ENCODE measurements at places on chromosomes 3 and 15. TPM values are rescaled to one million over a fixed set of nuclear protein-coding genes. Genes with fewer than 3 reads are reported as not detected.

GRCh38 chr3:56904552-56905215 lies 102.9 kb upstream of the ARHGEF3 start:
- no peak for DNase-seq

- DNase-seq = no peak
Measured at GRCh38 chr3:48068886-48069285, 52.7 kb upstream of the MAP4 start.

- DNase-seq = no peak
Measured at GRCh38 chr15:57159767-57160166, 216.5 kb upstream of the CGNL1 start.

Gene EAF2
- total RNA-seq = 7.8 TPM

Gene CHRD
- total RNA-seq = 0.04 TPM

Gene MESP2
- total RNA-seq = not detected

Gene TMEM45A
- total RNA-seq = 0.44 TPM

- DNase-seq = no peak
Measured at GRCh38 chr3:61996366-61996765, 377.0 kb downstream of the FEZF2 start.

Gene RLBP1
- total RNA-seq = not detected

GRCh38 chr15:74050127-74050526 lies 32.2 kb downstream of the GOLGA6A start:
- DNase-seq = no peak

- DNase-seq = no peak
Measured at GRCh38 chr15:57215326-57215725, 161.0 kb upstream of the CGNL1 start.

DNA sequence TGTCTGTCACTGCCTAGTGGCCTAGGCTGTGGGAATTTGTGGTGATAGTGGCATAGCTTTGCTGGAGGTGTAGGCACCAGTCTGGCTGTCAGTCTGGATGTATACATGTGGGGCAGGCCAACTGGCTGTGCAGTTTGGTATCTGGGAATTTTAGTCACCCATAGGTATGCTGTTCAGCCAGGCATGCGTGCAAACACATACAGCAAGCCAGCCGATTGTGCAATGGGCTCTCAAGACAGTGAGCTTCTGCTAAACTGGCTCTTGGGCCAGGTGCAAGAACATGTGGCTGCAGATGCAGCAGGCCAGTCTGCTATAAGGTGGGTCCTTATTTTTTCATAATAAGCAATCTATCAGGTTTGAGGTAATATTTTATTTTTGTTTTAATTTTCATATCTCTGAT lies 87.1 kb upstream of the PLSCR5 start:
- DNase-seq = no peak

Gene CLDN18
- not detected for total RNA-seq

- DNase-seq = no peak
Measured at GRCh38 chr3:116166121-116166520, 279.2 kb downstream of the LSAMP start.

Gene FBXL2
- total RNA-seq = not detected

GRCh38 chr3:124969963-124970722 lies 35.6 kb upstream of the MUC13 start:
- DNase-seq = no peak

Gene UROC1
- total RNA-seq = not detected

DNA sequence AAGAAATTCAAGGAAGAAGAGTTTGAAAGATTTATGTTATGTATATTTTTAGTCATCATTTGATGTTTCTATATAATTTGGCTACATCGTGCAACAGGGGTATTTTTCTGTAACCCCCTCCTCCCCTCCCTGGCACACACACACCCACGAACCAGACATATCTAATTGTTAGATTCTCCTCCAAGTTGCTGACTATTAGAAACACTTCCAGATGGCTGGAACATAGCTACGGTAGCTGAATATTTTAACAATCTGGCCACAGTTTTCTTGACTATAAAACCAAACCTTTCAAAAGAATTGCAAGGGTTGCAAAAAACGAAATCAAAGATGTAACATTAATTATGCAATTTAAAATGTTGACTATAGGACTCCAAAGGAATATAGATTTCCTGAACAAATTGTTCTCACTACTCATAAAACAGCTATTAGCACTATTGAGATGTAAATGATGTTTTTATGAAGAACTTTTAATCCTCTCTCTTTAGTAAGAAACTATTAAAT lies 154.4 kb downstream of the CHL1 start:
- DNase-seq = no peak

Gene NR2E3
- total RNA-seq = not detected

Gene CATSPER2
- 1.1 TPM for total RNA-seq

DNA sequence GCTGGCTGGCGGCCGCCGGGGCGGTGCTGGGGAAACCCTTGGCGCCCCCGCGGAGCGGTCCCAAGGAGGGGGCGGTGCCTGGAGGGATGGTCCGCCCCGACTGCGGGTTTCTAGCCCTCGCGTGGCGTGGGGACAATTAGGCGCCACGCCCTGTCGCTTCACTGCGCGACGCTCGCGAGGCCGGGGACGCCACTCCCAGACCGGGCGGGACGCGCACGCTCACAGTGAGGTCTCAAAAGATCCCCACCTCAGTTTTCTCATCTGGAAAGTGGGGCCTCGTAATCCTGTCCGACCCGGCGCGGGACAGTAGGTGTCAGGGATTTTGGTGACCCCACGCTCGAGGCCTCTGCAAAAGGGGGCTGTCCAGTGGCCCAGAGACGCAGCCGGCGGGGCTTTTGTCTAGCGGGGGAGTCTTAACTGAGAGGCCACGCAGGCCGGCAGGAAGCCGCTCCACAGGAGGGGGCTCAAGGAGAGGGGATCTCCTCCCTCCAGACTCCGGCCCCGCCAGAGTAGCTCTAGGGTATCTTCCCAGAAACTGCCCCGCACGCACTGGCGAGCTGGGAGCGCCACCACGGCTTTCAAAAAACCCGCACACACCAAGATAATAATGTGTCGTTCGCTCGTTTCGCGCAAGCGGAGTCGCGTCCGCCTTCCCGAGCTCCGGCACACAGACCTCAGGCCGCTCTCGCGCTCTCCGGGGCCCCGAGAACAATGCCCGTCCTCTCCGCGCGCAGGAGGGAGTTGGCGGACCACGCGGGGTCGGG lies 710 bp upstream of the CLK3 start:
- peak; percentile 95 for DNase-seq

DNA sequence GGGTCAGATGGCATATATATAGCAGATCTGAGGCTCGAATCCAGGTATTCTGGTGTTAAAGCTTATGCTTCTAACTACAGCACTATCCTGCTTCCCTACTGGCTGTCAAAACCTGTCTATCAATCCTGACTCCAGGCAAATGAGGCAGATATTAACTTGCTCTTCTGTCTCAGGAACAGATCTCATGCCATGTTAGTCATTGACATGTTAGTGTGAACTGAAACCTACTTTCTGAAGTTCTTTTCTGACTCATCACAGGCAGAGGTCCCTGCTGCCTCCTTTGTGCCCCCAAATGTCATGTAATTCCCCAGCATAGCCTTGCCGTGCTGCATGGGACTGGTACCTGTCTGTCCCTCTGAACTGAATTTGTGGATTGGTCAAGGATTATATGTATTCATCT lies 125.0 kb upstream of the SMAD3 start:
- DNase-seq = no peak

Gene C3orf80
- total RNA-seq = not detected

Gene NPAP1
- not detected for total RNA-seq

- no peak for DNase-seq
Measured at GRCh38 chr3:131804565-131805133, 230.2 kb downstream of the CPNE4 start.

- DNase-seq = no peak
Measured at GRCh38 chr3:153495422-153495821, 333.4 kb downstream of the RAP2B start.

DNA sequence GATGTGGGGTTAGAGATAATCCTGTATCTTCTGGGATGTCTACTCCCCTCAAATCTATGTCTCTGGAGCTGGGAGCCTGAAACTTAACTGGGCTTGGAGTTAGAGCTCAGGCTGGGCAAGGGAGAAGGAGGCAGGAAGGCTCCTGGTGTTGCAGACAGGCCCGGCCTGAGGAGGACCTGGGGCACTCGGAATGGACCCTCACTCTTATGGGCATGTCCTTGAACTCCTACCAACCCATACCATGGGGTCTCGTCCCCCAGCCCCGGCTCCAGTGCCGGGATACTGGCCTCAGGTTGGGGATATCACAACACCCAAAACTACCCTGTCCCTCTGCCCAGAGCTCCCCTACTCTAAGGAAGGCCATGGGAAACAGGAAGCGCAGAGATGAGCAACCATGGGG lies 45.2 kb downstream of the SCN5A start:
- DNase-seq = no peak

GRCh38 chr3:183208800-183209199 lies 44.3 kb upstream of the B3GNT5 start:
- DNase-seq = no peak

DNA sequence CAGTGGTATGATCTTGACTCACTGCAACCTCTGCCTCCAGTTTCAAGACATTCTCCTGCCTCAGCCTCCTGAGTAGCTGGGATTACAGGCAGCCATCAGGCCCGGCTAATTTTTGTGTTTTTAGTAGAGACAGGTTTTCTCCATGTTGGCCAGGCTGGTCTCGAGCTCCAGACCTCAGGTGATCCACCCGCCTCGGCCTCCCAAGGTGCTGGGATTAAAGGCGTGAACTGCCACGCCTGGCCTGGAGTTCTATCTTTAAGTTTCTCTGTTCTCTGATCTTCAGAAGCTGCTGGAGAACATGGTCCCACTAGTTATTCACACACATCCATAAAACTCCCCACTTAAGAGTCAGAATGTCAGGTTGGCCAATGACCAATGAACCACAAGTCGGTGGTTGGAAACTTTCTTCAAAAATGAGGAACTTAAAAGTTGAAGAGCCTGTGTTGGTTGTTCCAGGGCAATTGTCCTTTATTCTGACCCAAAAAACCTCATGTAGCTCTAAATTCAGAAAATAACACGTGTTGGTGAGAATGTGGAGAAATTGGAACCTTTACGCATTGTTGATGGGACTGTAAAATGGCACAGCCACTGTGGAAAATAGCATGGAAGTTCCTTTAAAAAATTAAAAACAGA lies 55.9 kb upstream of the PIK3CB start:
- DNase-seq = no peak

- peak; percentile 39 for DNase-seq
Measured at GRCh38 chr3:141360888-141361598, 7.3 kb upstream of the ZBTB38 start.

- DNase-seq = no peak
Measured at GRCh38 chr3:184710870-184711492, 883 bp downstream of the MAGEF1 start.

DNA sequence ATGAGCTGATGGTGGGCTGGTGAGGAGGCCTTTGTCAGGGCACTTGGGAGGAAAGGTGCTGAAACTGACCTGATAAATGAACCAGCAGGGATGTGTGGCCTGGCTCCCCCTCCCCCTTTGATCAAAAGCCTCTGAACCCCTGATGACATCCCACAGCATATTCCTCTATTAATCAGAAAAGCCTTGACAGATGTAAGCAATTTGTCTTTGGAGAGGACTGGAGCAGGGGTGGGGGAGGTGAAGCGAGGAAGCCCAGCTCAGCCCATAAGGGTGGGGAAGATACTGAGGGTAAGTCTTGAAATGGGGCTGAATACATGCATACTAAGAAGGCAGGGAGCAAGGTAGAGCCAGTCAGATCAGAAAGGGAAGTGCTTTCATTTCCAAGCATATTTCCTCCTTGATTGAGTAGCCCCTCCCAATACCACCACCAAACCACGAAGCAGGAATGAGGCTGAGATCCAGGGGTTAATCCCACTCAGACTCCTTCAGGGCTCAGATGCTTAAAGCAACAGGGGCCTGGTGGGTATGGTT lies 34.7 kb upstream of the MRPS22 start:
- no peak for DNase-seq

- DNase-seq = no peak
Measured at GRCh38 chr3:79038636-79039035, 729.2 kb downstream of the ROBO1 start.

Gene KAT2B
- 48.7 TPM for total RNA-seq

Gene CD80
- total RNA-seq = 16.8 TPM

GRCh38 chr3:43405888-43406642 lies 119.7 kb downstream of the SNRK start:
- no peak for DNase-seq

- no peak for DNase-seq
Measured at GRCh38 chr3:110810356-110810755, 261.3 kb upstream of the NECTIN3 start.

DNA sequence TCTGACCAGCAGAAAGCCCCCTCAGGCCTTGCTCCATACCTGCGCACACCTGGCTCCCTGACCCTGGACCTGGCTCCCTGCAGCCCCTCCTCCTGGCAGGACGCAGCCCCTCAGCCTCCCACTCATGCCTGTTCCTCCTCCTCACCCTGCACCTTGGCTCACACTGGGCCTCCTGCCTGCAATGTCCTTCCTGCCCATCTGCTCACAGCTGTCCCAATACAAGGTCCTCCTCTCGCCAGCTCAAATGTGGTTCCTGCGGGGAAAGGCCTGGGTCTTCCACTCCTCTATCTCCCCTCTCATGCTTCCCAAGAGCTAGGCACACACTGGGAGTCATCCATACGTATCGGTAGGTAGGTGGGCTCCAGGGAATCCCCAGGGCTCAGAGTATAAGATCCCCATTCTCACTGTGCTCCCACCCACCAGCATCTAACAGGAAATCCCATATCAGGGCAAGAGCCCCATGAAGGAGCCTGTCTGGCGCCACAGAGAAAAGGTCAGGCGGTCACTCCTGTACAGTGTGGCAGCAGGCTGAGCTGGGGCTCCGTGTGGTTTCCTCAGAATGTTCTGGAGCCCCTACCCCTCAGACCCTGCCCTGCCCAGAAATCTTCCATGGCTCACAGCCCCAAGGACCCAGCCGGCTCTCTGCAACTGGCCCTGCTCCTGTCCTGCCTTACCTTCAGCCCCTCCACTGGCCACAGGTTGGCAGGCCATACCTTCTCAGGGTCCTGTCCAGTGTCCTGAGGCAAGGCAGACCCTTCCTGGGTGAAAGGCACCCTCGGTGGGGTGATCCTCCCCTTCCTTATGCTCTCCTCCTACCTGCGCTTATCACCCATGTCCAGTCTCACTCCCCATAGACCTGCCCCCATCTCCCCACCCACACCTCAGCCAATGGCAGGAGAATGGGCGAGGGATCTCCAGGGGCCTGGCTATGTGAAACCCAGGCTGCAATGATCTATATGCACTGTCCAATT lies 10.9 kb downstream of the PLCD1 start:
- peak; percentile 43 for DNase-seq

GRCh38 chr3:84042399-84043106 lies 916.2 kb upstream of the CADM2 start:
- DNase-seq = no peak

Gene TGM5
- 0.18 TPM for total RNA-seq

GRCh38 chr15:27468151-27468591 lies 497.2 kb downstream of the GABRG3 start:
- no peak for DNase-seq

DNA sequence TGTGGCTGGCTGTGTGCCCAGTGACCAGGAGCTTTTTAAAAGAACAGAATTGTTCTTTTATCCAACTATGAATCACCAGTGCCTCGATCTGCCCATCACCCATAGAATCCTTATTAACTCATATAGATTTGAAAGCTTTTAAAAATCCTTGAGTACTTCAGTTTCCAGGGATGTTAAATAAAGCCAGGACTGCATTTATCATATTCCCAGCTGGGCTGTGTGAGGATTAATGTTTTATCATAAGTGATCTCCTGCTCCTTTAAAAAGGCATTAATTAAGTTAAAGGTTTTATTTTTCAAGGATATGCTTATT lies 234.0 kb downstream of the MYRIP start:
- DNase-seq = no peak

Gene LYZL4
- total RNA-seq = not detected

All from CD8-positive, alpha-beta memory T cell (primary cell).